ENCODE measurements at places on chromosomes 3 and 15.

GRCh38 chr3:193499801-193500485 lies 54.8 kb downstream of the ATP13A4 start:
- no peak for DNase-seq

DNA sequence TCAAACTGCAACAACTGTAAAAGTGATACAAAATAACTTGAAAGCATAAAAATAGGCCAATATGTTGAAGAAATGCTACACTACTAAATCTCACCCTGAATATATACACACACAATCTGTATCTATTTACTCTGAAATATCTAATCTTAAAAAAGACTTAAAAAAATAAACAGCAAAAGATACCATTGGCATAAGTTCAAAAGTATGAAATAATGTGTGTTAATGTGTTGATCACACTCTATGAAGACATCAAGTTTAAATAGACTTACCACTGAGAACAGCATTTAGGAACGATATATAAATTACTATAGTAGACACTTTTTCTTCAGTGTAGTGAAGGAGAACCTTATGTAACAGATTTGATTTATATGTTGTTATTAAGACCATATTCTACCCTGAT lies 14.1 kb upstream of the SATB1 start:
- DNase-seq: no peak

- no peak for DNase-seq
Measured at GRCh38 chr3:183937601-183938286, 53.1 kb upstream of the PARL start.

- no peak for DNase-seq
Measured at GRCh38 chr3:191123231-191123630, 75.8 kb upstream of the OSTN start.

DNA sequence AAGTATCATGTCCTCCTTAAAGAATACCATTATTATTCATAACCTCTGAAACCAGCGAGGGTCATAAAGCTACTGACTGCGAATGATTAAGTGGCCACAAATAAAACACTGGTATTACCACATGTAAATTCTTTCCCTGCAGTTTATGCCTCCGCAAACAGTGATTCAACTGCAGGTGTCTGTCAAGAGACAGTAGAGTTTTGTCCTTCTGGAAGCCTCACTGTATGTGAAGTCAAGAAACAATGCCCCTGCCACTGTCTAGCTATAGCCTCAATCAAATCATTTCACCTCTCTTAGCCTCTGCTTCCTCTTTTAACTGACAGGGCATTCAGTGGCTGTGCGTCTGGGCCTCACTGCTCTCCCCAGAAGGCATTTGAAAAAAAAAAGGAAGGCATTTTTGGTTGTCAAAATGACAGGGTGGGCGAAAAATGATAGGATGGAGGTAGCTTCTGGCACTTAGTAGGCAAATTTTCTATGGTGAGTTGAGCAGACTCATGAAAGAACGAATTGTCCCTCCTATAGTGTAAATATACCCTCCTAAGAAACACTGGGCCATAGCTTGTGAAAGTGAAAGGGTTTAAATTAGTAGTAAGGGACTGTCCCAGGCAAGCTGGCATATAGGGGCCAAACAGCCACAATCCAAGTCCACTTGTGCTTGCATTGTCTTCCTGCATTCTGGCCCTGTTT lies 66.7 kb downstream of the FILIP1L start:
- DNase-seq: no peak

DNA sequence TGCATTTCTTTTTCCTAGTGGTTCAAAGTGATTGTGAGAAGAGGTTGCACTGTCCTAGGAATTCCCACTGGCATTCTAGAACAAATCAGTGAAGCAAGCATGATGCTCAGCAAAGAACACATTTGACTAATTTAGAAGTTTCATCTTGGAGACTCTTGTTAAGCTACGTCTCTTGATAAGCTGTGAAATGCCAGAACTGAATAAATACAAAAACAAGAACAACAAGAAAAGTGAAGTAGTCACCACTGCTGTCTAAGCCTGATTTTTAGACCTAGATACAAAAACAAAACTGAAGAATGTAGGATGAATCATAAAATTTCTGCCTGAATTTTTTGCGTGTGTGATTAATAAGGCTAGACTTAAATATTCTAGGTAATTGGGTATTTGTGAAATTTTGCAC lies 1162.4 kb downstream of the TUSC7 start:
- DNase-seq: no peak

GRCh38 chr15:35305946-35306345 lies 220.9 kb upstream of the NANOGP8 start:
- no peak for DNase-seq

- DNase-seq: peak; percentile 26
Measured at GRCh38 chr15:25058080-25058785, 103.4 kb downstream of the SNRPN start.

- DNase-seq: no peak
Measured at GRCh38 chr3:25863011-25863415, 73.1 kb downstream of the OXSM start.

GRCh38 chr3:22732641-22733040 lies 470.5 kb upstream of the UBE2E2 start:
- no peak for DNase-seq

GRCh38 chr15:25793354-25794050 lies 69.6 kb downstream of the ATP10A start:
- peak; percentile 50 for DNase-seq

DNA sequence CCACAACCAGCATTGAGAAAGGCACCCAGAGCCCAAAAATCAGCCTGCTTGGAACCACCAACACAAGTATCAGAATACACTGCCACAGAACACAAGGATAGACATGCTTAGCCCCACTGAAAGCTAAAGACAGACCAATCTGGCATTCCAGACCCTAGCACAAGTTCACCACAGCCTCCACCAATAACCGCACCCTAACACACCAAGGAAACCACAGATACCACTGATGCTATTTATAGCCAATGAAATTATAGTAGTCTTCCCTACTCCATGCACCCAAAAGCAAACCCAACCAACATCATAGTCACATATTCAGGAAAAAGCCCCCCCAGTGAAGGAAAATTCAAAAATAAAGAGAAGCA lies 83.9 kb upstream of the STT3B start:
- no peak for DNase-seq

DNA sequence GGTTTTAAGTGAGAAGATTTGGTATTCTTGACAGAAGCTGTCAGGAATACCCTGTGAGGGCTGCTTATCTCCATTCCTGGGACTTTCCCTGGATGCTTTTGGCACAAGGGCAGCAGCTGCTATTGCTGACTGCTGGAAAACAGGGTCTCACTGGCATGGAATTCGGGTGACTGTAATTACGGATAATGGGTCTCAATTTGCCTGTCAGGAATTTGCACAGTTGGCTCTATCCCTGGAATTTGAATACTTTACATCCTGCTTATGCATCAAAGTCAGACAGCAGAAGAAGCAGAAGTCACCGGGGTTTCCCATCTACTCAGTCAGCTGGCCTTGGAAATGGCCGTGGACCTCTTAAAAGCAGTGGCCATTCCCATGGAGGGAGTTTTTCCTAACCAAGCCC lies 25.9 kb upstream of the AKAP13 start:
- DNase-seq: no peak

- peak; percentile 62 for DNase-seq
Measured at GRCh38 chr3:114411811-114412803, 118.3 kb downstream of the TIGIT start.

DNA sequence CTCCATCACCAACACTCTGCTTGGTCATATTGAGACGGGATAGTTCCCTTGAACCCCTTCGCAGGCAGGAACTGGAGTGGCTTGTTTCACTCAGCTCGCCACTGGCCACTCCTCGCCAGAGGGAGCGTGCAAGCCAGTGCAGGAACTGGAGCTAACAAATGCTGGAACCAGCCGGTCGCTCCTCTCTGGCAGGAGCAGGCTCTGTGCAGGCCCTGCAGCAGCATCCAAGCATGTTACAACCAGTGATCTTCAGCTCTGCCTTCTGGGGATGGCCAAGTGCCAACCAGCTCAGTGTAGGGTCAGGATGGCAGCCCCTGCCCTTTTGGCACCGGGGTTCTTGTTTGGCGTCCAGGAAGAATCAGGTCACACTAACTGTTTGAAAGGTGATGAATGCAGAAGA lies 329.0 kb upstream of the AZI2 start:
- no peak for DNase-seq

DNA sequence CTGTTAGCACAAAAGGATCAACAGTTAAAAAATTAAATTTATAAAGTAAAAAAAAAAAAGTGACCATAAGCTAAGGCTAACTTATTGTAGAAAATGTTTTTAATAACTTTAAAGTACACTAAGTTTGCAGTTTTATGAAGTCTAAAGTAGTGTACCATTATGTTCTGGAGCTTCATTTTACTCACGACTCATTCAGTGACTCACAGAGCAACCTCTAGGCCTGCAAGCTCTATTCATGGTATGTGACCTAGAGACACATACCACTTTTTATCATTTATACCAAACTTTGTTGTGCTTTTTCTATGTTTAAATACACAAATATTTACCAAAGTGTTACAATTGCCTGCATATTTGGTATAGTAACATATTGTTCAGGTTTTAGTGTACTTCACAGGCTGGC lies 1552.3 kb downstream of the OTOL1 start:
- no peak for DNase-seq

GRCh38 chr3:140898340-140899180 lies 43.1 kb upstream of the SLC25A36 start:
- no peak for DNase-seq

DNA sequence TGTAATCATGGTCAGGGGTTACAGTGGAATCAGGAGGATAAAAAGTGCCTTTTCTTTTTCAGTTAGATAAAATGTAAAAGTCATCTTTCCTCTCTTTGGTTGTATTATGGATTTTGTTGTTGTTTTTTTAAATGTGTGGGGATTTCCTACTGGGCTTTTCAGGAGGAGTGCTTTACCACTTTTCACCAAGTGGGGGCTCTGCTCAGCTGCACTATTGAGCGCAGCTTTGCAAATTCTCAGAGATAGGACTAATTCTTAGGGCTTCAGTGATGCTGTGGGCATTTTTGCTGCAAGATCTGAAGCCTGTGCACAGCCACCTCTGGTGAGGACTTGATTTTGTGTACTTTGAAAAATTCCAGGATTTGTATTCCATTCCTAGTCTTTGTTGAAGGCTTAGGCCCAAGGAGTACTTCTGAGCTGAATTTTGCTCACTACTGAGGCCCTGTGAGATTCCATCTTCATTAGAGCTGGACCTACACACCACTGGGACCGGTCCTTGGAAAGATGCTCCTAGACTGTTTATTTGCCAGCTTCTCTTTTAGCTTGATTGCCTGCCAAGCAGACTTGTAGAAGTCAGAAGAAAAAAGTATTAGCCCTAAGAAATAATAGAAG lies 7.5 kb downstream of the GNB5 start:
- no peak for DNase-seq

GRCh38 chr3:31565288-31565687 lies 32.6 kb downstream of the STT3B start:
- DNase-seq: no peak

DNA sequence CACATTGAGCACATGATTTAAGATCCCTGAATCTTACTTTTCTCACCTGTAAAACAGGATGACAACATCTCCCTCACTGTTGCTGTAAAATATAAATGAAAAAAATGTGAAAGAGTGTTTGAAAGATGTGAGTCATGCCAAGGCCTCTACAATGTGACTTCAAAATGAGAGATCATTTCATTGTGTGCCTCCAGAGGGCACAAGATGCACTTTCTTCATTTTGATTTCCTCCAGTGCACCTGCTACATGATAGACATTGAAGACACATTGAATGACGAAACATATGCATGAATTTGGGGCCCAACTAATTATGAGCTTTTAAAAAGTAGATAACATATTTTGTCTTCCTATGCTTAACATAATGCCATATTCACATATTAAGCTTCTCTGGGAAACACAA lies 170.3 kb downstream of the MOBP start:
- DNase-seq: no peak

GRCh38 chr15:74545776-74546656 lies 5.0 kb downstream of the ARID3B start:
- DNase-seq: peak; percentile 98

- no peak for DNase-seq
Measured at GRCh38 chr3:69226071-69226470, 103.7 kb upstream of the LMOD3 start.

GRCh38 chr15:99410477-99410876 lies 155.3 kb upstream of the MEF2A start:
- no peak for DNase-seq

- no peak for DNase-seq
Measured at GRCh38 chr15:74264081-74264501, 28.0 kb downstream of the CCDC33 start.

GRCh38 chr3:4831580-4831950 lies 147.7 kb upstream of the BHLHE40 start:
- no peak for DNase-seq

GRCh38 chr3:168051531-168052471 lies 43.9 kb downstream of the GOLIM4 start:
- DNase-seq: no peak

GRCh38 chr3:127858521-127858920 lies 36.2 kb upstream of the MGLL start:
- no peak for DNase-seq

DNA sequence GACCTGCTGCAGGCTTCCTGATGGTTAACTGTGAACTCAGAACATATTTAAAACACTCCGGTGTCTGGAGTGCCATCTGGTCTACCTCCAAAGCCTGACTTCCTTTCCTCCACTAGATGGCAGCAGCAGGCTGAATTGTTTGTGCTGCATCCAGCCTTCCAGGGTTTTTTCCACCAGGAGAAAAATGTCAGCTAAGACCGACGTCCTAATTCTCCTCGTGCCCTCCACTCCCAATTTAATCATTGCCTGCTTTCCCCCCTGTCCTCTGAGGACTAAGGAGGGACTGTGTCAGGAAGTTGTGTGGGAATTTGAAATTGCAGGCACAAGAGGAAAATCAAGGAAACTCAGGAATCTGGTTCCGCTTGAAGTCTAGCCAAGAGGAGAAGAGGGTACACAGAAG lies 165.2 kb upstream of the UMPS start:
- peak; percentile 72 for DNase-seq

DNA sequence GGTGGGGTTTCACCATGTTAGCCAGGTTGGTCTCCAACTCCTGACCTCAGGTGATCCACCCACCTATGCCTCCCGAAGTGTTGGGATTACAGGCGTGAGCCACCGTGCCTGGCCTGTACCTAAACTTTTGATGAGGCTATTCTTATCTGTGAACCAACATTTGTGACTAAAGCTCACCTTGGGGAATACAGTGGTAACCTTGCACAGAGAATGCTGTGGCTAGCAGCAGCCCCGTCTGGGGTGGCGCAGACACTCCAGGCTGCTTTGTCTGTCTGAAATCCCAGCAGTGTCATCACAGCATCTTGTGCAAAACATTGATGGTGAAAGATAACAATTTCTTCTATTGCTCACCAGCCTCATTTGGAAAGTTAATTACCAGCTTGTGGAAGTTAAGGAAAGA lies 58.9 kb downstream of the CMTM8 start:
- DNase-seq: no peak

DNA sequence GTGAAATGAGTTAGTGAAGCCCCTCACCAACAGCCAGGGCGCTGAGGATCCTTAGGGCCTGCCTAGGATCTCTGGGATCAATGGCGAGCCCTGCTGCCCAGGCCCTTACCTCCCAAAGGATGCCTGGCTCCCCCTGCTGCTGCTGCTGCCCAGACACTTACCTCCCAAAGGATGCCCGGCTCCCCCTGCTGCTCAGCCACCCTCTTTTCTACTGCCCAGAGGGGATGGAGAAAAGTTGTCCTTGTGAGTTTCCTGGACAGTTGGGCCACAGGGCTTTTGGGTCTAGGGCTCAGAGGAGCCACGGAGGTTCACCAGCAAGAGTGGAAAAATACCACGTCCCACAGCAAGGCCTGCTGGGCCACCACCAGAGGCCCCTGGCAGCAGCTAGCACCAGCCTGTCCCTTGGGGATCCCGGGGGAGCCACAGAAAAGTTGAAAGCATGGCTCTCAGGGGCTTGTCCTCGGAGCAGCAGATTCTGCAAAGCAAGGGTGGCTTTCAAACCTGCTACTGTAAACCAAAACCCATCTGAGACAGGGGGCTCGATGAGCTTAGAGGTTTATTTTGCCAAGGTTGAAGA lies 59.4 kb downstream of the SLC6A6 start:
- no peak for DNase-seq
